Activated T-helper 1 cell treated with anti-CD3 and anti-CD28 coated beads, Interleukin-2, amount 50 U/mL, for 16 hours (primary cell): ENCODE measurements at places on chromosomes 2 and 18.

DNA sequence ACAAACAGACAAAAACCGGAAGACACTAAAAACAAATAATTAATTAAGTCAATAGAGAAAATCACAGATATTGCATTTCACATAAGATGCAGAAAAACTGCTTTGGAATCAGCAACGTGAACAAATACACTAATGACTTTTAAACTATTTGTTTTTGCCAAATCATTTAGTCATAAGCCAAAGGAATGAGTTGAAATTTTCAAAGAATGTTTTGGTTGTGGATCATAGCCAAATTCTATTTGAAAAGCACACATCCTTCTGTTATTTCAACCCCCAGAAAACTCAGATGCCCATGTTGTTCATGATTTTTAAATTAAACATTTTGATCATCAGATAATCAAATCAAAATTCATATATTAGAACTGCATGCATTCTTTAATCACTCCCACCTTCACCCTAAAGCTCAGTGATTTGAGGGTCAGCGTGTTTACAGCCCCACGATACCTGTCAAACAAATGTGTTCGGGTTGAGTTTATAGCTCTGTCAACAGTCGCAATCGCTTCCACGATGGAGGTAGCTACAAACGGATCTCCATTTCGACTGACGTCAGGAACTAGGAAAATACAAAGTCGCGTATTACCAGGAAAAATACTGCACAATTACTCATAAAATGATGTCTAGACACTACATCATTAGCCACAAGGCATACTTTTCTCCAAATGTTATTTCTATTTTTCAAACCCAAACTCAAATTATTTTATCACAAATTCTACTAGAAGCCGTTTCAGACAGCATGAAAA is 90.2 kb downstream of the PXDN start:
- no peak for DNase-seq

DNA sequence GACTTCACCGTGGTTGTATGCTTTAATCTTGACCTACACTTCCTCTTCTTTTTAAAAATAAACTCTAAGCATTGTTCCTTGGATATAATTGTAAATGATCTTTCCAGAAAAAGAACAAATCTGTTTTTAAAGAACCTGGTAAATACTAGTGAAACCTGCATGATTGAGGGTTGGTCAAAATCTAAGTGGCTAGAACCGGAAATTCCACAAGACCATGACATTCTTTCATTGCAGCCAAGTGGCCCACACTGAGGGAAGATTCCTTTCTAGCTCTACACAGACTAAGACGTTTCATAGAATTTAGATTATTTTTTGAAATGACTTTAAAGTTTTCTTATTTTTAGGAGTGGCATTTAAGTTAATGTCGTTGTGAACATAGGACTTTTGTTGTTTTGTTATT is 356.7 kb downstream of the NYAP2 start:
- no peak for DNase-seq

DNA sequence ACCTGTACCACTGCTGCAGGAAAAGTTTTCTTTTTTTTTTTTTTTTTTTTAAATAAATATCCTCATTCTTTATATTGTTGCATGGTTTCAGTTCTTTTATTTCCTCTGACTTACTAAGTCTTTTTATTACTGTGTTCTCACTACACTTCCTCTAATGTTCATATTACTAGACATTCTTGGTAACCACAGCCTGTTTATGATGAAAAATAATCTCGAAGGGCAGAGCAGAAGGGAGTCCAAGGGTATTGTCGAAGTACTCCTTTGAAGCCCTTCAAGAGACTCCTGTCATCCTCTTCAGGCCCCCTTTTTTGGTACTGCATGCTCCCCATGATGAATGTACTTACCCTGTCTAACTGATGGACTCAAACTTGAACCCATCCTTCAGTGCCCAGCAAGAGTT is 61.2 kb downstream of the RND3 start:
- no peak for DNase-seq

GRCh38 chr2:160197587-160197986 is 2.5 kb downstream of the ITGB6 start:
- DNase-seq, result no peak

- no peak for DNase-seq
Observed at GRCh38 chr18:63882333-63883141, 5.0 kb upstream of the SERPINB2 start.

DNA sequence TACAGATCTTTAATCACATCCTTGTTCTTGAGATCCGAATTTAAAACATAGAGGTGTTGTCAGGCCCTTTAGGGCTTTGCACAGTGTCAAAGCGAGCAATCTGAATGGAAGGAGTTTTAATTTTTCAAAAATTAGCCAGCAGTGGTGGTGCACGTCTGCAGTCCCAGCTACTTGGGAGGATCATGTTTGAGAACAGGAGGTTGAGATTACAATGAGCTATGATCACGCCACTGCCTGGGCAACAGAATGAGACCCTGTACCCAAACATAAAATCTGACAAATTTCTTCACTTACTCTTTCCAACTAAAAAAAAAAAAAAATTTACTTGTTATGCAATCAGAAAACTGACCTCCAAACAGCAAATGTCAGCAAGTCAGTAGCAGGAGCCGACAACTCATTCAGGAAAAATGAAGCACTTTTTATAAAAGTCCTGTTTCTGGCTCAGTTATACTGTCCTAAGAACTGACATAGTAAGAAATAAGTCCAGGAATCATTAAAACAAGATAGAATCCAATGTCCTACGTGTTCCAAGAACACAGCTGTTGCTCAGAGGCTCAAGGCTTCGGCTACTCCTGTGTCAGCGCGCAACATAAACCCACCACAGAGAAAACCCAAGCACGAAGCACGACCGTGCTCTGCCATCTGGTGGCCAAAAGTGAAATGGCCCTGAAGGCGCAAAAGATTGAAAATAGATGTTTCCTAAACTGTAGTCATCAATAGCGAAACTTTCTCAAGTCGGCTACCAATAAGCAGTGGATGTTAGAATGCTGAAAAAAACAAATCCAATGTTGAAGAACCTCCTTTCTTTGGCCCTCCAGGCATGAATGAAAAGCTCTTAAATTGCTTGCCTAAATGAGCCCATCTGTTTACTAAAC is 138.1 kb downstream of the INO80D start:
- peak; percentile 24 for DNase-seq

- no peak for DNase-seq
Observed at GRCh38 chr18:49585781-49586663, 24.2 kb downstream of the LIPG start.

DNA sequence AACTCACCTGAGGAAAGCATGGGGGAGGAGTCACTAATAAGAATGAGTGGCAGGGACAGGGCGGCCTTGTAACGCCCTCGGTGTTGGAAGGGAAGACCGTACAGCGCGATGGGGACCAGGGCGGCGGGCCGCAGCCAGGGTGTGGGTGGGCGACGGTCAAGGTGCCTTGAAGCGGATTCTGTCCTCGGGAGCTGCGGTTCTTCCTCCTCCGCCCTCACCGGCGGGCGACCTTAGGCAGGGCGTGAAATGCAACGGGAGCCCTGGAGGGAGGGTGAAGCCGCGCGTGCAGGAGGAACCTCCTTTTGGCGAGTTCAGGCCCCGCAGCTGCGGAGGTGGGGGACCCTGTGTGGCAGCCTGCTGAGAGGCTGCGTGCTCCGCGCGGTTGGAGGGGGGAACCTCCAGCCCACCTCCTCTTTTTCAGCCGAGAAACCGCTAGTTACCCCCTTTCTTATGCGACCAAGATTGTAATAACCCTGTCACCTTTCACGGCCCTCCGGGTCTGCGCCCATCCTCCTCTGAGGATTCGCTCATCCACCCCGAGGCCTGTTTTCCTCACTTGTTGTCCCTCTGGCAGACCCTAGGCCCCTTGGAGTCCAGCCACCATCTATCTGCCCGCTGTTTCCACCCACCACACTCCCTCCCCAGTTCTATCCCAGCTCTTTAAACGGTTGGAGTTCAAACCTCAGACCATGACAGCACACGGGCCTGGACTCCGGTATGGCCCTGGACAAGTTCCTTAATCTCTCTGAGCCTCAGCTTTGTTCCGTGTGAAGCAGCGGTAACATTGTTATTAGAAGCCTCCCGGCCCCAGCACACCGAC is 823 bp upstream of the RNU2-63P start:
- peak; percentile 14 for DNase-seq

DNA sequence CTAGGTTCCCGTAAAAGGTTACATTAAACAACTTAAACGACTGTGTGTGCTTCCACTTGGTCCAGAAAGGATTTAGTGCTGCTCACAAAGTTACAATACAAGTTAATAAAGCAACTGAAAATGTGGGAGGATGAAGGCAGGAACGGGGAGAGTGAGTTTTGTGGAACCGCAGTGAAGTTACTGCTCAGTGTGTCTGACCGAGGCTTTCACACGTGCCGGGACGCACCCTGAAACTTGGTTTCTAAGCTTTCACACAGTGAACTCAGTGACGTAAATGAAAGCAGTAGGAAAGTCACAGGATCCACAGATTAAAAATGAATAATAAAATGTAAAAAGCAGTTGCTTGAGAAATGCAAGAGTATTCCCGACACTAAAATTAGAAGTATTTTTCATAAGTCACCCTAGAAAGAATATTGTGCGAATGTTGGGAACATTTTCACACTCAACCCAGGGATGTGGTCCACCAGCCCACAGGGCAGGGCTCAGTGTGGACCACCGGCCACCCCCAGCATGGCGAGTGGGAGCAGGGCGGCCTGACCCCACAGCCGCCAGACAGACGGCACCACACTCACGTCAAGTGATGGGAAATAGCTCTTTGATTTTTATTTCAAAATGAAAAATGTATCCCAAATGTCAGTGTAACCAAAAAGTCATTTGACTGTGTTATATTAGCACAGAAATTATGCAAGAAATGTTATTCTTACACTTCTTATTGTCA is 32.6 kb upstream of the CHMP1B start:
- DNase-seq, result no peak

DNA sequence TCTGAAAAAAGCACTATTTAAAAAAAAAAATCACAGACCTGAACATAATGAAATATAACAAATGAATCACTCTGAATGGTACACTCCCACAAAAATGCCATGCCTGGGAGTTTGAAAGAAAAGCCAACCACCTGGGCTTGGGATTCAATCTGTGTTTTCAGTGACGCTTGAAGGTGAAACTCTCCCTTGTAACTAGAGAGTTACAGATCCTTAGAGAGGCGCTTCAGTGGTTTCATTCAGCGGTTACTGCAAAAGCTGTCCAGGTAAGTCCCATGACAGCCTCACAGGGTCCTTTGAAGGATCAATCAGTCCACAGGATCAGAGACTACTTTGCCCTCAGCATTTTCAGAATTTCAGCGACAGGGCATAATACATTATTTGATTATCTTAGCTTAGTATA is 627.3 kb downstream of the IRS1 start:
- no peak for DNase-seq

DNA sequence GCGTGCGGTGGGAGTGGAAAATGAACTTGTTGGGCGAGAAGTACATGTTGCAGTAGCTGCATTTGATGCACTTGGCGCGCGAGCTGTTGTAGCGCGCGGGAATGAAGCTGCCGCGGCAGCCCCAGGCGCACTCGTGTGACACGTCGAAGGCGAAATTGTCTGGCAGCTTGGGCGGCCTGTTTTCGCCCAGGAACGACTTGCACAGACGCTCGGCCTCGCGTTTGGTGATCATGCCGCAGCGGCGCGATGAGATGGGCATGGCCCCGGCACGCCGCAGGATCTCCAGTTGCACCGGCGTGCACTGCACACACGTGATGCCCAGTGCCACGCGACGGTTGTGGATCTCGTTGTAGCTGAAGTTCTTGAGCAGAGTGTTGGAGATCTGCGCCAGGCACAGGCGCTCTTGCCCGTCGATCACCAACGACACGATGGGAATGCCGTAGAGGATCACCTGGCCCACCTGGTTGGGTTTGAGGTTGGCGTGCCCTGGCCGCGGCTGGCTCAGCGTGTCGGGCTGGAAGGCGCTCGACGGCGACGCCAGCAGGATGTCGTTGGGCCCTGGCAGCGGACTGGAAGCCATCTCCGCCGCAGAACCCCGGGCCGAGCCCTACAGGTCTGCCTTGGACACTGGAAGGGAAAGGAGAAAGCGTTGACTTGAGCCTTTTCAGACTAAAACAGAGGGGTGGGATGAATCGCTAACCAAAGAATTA is 2.7 kb downstream of the SKOR2 start:
- DNase-seq, result no peak

DNA sequence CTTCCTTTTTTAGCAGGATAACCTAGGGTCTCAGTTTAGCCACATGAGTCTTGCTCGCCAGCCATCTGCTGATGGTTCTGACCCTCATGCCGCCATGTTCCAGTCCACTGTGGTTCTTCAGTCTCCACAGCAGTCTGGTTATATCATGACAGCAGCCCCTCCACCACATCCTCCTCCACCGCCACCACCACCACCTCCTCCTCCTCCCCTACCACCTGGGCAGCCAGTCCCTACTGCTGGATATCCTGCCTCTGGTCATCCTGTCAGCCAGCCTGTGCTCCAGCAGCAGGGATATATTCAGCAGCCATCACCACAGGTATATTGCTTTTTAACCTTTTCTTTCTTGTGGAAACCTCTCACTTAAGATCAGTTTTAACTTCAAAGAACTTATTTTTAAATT is 89.9 kb upstream of the UBXN4 start:
- no peak for DNase-seq

- no peak for DNase-seq
Observed at GRCh38 chr2:74502147-74502719, 2.8 kb upstream of the LBX2 start.

- no peak for DNase-seq
Observed at GRCh38 chr2:28591711-28592335, 96.0 kb downstream of the PLB1 start.

GRCh38 chr2:96111823-96112500 is 4.4 kb downstream of the ADRA2B start:
- DNase-seq, result no peak

- no peak for DNase-seq
Observed at GRCh38 chr2:40721595-40721994, 269.7 kb upstream of the SLC8A1 start.

DNA sequence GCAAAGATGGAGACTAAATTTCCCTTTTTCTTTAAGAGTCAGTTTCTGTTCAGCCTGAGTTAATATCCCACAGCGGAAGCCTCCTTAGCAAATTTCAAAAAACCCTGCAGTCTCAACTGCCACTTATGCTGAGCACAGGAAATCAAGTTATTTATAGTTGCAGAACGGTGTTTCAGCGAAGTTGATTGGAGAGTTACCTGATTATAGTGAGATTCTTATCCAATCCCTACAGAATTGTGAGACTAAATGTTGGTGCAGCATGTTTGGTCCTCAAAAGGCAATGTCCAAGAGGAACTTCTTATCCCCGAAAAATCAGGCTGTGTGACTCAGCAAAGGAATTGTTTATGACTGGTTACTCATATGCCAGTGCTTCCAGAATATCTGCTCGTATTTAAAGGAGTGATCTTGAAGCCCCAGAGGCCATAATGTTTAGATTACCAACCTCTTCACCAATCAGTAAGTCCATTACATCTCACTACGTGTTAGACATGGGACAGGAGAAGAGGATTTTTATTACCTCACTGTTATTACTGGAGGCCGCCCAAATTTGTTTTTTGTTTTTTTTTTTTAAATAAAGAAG is 67.9 kb downstream of the LRRFIP1 start:
- no peak for DNase-seq

- no peak for DNase-seq
Observed at GRCh38 chr2:176461809-176462670, 192.8 kb downstream of the MTX2 start.

GRCh38 chr18:3623769-3624545 is 174.0 kb downstream of the TGIF1 start:
- DNase-seq, result no peak
